ENCODE measurements at places on chromosomes 11 and 22.

- no peak for DNase-seq
These were observed 156.3 kb downstream of the GRM5 start for GRCh38 chr11:88909500-88909899.

- no peak for DNase-seq
These were observed 25.0 kb upstream of the MYRF start for GRCh38 chr11:61727401-61727811.

GRCh38 chr11:850775-851763, 8.4 kb downstream of the TSPAN4 start:
- no peak for DNase-seq

DNA sequence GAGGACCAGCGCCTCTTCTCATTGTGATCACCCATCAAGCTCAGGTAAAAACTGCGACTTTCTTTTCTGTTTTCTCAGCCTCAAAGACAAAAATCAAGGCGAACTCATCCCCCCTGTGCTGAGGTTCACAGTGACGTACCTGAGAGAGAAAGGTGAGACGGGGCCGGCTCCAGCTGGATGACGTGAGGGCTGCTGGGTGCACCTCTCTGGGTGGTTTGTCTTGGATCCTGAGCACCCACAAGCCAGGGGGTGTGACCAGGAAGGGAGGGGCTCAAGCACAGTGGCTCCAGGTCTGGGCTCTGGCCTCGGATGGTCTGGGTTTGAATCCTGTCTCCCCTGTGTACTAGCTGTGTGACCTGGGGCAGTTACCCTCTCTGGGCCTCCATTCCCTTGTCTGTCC, 92.8 kb downstream of the ARHGAP8 start:
- no peak for DNase-seq

GRCh38 chr11:638631-639331, 1.7 kb downstream of the DRD4 start:
- no peak for DNase-seq

- no peak for DNase-seq
These were observed 936 bp downstream of the BRD1 start for GRCh38 chr22:49826603-49827270.

DNA sequence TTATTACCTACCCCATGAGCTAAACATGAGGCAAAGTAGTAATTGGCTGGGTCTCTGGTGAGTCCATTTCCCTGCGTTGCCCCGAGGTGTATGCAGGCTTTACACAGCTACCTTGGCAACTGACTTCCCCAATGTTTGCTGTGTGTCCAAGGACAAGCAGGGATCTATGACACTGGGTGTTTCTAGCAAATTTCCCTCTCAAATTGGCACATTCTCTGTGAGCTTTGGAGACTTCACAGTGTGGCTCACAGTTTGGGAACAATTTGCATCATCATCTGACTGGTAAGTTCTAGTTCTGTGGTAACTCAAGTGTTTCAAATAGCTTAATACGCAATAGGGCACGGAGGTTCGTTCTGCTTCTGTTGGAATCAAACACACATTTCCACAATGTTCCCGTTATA, 12.5 kb downstream of the NNMT start:
- no peak for DNase-seq

DNA sequence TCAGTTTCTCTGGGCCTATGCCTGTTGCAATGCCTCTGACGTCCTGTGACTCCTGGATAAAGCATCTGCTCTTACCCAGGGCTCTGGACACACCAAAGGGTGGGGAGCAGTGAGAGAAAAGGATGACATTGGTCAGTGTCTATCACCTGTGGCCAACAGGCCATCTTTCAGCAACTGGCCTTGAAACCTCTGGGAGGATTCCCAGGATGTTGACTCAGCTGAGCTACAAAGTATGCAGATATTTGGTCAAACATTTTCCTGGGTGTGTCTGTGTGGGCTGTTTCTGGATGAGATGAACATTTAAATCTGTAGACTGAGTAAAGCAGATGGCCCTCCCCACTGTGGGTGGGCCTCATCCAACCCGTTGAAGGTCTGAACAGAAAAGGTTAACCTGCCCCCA, 149.9 kb downstream of the SPATA19 start:
- DNase-seq = no peak

DNA sequence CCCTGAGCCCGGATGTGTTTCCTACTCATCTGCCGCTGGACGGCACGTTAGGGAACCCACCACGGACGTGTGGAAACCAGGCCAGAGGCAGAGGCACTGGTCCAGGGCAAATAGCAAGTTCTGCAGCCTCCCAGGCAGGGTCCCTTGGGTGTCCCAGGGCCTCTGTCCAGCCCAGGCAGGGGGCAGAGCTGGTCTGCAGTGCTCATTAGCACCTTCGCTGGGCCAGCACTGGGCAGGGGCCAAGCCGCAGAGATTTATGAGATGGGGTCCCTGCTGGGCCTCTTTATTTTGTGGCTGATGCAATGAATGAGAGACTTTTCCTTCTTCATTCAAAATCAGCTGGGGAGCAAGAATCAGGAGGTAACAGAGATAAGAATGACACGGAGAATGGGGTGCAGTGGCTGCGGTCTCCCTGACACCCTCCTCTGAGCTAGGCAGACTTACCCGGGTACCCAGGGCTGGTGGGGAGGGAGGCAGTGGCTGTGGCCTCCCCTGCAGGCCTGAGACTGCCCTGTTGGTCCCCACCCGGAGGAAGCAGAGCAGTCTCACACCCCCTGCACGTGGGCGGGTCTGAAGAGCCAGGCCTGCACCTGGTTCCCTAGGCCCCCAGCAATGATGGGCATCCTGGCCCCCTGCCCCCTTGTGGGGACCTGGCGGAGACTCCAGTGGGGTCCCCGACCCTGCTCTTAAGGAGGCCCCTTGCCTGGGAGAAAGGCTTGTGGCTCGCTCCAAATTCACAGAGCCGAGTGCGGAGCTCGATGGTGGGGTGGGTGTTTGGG, 14.0 kb upstream of the PARVG start:
- no peak for DNase-seq

DNA sequence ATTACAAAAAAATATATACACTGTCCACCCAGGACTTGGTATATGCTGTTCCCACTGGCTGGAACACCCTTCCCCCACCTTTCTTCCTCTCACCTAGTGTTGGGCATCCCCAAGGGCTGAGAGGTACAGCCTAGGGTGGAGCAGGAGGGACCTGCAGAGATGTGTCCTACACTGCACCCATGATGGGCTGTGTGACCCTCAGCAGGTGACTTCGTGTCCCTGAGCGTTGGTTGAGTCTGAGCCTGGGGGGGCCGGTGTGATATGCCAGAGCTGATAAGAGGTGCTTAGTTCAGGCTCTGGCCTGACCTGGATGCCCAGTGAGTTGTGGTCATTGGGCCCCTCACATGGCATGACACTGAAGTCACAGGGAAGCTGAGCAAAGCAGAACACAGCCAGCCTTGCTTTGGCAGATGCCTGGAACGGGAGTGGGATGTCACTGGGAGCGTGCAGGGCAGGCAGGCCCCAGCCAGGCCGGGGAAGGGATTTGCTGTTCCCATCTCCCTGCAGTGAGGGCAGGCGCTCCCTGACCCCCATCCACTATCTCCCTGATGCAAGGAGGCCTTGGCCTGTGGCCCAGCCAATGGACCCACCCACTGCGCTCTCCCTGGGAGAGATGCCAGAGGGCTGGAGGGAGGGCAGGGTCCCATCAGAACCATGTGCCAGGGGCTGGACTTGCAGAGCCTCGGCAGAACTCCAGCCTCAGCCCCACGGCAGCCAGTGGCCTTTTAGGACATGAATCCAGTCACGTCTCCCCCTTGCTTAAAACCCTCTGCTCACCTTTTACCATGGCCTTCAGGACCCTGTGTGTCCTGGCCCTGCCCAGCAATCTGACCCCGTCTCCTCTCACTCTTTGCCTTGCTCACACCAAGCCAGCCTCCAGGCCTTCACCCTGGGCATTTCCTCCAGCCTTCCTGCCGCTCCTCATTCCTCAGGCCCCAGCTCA, 138.9 kb downstream of the MN1 start:
- DNase-seq = no peak

DNA sequence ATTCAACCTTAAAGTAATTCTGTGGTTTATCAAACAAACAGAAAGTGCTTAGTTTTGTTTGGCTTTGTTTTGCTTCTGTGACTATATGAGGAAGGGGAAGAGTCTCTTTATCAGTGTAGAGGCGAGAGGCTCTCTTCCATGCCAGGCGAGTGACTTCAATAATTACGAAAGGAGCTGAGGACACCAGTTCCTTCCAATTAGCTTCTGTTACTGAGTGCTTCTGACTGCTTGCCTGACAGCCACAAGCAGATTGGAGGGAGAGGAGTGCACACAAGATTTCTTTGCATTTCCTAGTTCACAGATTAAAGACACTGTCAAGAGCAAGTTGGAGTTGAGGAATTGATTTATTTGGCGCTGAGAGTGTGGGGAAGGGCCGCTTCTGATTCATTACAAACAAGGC, 1484.5 kb upstream of the TENM4 start:
- DNase-seq = no peak

DNA sequence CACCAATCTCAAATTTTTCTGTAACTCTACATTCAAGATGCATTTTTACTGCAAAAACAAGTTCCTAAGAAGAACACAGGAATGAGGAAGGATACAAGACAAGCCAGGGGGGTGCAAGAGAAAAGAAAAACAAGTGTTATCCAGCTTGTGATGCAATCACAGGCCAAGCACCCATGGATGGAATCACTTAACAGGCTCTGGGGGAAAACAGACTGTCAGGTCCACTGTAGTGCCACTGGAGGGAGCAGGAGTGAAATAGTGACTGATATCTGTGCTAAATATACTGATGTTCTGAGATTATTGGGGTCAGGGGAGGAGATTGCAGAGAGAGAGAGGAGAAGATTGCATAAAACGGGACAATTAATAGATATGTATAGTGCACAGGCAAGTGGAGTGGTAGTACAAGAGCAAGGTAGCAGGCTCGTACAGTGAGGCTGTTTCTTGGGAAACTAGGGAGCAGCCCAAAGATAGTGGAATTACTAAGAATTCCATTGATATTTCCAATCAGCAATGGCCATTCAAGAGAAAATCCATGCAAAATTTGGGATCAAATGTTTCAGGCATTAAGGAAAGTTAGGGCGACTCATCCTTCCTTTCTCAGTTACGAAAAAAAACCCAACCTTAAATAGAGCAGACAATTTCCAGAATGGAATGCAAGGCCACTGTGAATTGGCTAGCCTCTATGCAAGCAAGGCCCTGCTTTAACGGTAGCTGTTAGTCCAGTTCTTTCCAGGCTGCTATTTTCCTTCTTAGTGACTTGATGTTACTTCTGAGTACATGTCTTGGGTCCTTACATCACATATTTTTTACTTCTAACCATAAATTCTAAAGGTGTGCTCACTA, 52.2 kb upstream of the CEP126 start:
- no peak for DNase-seq

GRCh38 chr11:78363024-78363619, 54.5 kb downstream of the GAB2 start:
- DNase-seq = no peak

GRCh38 chr11:19573666-19574065, 139.0 kb upstream of the NAV2 start:
- DNase-seq = no peak

DNA sequence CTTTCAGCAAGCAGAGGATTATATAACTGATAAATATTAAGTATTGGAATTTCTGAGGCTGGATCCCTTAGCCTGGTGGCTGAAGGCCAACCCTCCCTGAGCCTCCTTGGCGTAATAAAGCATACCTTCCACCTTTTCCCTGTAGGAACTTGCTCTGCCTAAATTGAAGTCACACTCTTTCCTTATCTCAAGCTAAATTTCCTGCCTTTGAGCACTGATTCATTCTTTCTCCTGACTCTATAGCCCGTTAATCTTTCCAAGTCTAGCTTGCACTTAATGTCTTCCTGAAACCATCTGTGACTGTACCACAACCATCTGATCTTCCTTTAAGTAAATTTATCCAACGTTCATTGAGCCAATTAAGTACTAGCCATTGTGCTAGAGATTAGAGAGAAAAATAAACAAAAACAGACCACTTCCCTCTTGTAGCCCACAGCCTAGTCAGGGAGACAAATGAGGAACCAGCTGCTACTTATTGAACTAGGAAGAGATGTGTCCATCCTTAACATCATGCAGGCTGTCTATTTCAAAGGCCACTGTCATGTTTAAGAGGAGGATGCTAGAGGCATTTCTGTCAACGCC, 62.9 kb downstream of the GRK3 start:
- DNase-seq = no peak

DNA sequence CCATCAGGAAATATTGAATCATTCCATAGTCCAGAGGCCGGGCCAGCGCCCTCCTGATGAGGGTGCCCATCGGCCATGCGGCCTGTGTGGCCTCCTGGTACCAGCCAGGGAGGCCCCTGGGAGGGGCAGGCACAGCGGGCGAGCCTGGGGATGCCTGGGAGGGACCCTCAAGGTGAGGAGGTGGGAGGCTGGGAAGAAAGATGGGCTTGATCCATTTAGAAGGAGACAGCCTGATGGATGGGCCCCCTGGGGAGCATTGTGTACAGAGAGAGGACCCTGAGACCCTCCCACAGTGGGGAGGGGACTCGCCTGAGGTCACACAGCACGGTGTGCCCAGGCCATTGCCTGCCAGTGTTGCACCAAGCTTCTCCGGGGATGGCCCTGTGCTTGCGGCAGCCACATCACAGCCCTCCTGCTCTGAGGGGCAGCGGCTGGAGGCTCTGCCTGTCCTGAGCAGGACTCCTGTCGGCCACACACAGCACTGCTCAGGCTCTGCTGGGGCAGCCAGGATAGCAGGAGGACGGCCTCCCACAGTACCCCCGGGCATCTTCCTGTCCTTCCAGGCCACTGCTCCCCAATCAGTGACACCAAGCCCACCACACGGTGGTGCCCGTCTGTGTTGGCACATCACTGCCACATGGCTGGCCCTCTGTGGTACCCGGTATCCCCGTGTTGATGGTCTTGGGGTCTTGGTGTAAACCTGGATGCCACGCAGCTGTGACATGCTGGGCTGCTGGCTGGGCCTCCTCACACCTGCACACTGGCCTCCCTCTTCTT, 290.0 kb downstream of the TBC1D22A start:
- DNase-seq = no peak

DNA sequence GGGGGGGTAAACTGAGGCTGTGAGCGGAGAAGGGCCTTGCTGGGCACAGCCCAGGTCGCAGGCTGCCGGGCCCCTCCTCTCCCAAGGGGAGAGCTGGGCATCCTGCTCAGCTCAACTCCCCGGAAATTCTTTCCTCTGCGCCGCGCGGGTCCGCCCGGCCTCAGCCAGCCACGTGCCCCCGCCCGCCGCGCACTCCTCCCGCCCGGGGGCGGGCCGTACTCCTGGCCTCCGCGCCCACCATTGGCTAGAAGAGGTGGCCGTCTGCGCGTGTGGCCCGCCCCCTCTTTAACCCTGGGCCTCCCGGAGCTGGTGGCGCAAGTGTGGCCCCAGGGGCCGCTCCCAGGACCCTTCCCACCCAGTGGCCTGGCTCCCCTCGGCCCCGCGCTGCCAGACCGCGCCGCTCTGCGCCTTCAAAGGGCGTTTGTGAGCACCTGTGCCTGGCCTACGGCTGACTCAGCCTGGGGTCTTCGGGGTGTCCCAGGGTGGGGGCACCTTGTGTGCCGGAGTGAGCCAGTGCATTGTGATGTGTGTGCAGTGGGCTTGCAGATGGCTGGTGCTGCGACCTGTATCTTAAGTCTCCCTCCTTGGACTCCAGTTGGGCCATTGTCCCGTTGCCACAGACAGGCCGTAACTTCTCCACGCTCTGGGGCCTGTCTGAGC, 2.0 kb downstream of the MRGPRF start:
- DNase-seq = no peak

- DNase-seq = no peak
These were observed 84.9 kb upstream of the HMGXB4 start for GRCh38 chr22:35172442-35172841.

- no peak for DNase-seq
These were observed 138.7 kb downstream of the BBOX1 start for GRCh38 chr11:27179334-27179733.

- DNase-seq = no peak
These were observed 793.3 kb upstream of the ARHGAP42 start for GRCh38 chr11:99893811-99894210.

- no peak for DNase-seq
These were observed 321.3 kb downstream of the BLID start for GRCh38 chr11:121794671-121795141.
